ENCODE measurements at places on chromosomes 12 and 14. TPM values are rescaled to one million over a fixed set of nuclear protein-coding genes. Genes with fewer than 3 reads are reported as not detected.

- no peak for DNase-seq
Measured at GRCh38 chr14:22613106-22613695, 15.1 kb downstream of the ABHD4 start.

- no peak for DNase-seq
Measured at GRCh38 chr12:53989227-53990113, 4.5 kb downstream of the HOXC10 start.

- DNase-seq = no peak
Measured at GRCh38 chr14:40674502-40674901, 932.2 kb upstream of the LRFN5 start.

The OTUB2 gene
- 1.1 TPM for total RNA-seq

DNA sequence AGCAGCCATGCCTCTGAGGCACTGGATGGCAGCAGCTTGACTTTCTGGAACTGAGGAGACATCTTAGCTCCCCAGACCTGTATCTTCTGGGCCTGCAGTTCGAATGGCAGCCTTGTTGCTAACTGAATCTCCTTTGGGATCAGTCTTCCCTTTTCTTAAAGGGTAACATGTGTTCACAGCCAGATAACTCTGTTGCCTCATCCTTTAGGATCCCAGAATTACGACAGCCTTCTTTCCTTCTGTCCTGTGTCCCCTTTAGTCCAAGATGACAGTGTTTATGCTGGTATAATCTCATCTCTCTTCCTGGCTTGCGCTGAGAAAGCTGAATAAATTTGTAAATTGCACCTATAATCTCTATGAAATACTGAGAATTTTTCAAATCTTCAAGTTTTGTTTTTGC is 9.1 kb upstream of the ERC1 start:
- no peak for DNase-seq

DNA sequence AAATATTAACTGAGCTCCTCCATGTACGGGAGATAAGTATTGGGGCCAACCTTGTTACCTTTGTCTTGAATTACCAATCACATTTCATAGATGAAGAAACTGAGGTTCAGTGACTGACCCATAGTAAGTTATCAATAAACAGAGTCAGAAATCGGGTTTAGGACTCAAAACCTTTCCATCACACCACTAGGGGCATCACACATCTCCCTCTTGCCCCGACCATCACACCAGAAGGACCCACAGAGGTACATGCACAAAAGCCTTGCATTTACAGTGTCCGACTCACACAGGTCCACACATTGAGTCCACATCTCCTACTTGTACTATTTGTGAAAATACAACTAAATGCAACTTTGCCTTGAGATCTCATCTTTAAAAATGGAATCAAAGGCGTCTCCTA is 29.4 kb downstream of the KCNA5 start:
- DNase-seq = no peak

GRCh38 chr14:60679566-60680258 is 30.4 kb upstream of the SIX1 start:
- DNase-seq = no peak

The SSPN gene
- not detected for total RNA-seq

DNA sequence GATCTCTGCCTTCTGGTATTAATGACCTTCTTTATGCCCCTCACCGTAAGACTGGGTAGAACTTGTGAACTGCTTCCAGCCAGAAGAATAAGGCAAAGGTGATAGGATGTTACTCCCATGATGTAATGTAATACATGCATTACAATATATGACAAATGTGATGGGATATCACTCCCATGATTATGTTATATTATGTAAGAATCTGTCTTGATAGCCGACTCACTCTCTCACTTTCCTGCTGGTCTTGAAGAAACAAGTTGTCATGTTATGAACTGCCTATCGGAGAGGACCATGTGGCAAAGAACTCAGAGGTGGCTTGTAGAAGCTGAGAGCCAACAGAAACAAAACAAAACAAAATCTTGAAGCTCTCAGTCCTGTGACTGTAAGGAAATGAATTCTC is 30.6 kb upstream of the OSBPL8 start:
- no peak for DNase-seq

- no peak for DNase-seq
Measured at GRCh38 chr12:130625201-130625600, 90.9 kb downstream of the RIMBP2 start.

DNA sequence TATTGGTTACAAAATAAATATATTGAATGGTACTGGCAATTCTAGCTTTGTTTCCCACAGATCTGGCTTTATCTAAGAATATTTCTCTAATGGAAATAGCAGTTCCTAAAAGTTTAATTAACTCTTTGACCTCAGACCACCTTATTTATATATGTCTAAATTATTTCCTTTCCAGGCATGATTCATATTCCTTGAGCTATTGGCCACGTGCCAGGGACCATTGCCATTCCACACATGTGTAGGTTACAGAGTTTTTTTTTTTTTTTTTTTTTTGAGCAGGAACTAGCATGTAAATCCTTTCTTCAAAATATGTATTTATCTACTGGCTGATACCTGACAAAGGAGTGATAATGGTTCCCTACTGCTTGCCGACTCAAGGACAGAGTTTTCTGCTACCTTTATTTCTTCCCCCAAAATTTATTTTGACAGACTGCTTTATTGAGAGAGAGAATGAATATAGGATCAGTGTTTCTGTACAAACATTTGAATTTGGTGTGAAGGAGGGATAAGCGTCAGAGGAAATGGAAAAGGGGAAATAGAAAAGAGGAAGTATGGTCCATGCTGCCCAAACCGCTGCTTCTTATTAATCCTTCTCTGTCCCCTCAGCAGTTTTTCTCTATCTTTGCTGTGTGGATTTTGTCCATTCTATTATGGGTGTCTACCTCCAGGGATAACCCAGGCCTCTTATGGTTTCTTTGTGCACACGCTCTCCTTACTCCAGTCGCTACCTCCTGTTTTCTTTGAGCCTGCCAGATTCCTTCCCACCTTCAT is 36.4 kb downstream of the PDE3A start:
- no peak for DNase-seq

DNA sequence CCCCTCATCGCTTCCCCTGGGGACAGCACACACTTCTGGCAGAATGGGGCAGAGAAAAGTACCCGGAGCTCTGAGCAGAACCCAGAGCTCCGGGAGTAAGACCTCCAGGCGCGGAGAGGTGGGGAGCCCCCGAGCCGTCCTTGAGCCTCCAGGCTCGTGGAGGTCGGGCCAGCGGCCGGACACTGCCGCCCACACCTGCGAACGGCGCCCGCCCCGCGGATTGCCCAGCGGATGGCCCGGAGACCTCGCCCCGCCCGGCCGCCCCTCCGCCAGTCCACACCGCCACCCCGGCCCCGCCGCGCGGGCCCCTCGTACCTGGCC is 344 bp downstream of the SPTLC2 start:
- DNase-seq = no peak

The SIX6 gene
- not detected for total RNA-seq

The TPH2 gene
- total RNA-seq = not detected

The GPR162 gene
- total RNA-seq = 0.11 TPM

GRCh38 chr12:88856201-88856600 is 275.9 kb upstream of the KITLG start:
- no peak for DNase-seq

- no peak for DNase-seq
Measured at GRCh38 chr12:121217063-121217462, 7.1 kb downstream of the P2RX4 start.

The GLIPR1L2 gene
- total RNA-seq = not detected

DNA sequence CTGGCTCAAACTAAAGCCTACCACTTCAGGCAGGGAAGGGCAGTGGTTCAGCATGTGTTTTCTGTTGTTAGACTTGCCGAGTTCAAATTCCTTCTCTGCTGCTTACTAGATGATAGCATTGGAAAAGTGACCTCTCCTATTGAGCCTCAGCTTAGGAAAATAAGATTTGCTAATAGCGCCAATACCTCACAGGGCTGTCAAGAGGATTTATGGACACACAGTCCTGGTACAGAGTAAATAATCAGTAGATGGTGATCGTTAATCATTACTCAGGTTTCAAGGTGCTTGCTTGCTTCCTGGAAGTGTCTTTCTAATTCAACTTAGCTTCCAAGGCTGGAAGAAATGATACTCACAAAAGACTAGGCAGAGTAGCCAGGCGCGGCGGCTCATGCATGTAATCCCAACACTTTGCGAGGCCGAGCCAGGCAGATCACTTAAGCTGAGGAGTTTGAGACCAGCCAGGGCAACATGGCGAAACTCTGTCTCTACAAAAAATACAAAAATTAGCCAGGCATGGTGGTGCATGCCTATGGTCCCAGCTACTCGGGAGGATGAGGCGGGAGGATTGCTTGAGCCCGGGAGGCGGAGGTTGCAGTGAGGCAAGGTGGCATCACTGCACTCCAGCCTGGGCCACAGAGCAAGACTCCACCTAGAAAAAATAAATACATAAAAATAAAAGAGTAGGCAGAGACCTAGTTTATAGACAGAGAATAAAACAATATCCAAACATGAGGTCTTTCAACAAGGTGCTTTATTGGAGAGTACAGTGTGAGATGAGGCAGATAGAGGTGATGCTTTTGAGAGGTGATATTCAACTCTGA is 6.0 kb downstream of the PLA2G1B start:
- DNase-seq = no peak

GRCh38 chr14:69873877-69874780 is 5.1 kb upstream of the SMOC1 start:
- no peak for DNase-seq

DNA sequence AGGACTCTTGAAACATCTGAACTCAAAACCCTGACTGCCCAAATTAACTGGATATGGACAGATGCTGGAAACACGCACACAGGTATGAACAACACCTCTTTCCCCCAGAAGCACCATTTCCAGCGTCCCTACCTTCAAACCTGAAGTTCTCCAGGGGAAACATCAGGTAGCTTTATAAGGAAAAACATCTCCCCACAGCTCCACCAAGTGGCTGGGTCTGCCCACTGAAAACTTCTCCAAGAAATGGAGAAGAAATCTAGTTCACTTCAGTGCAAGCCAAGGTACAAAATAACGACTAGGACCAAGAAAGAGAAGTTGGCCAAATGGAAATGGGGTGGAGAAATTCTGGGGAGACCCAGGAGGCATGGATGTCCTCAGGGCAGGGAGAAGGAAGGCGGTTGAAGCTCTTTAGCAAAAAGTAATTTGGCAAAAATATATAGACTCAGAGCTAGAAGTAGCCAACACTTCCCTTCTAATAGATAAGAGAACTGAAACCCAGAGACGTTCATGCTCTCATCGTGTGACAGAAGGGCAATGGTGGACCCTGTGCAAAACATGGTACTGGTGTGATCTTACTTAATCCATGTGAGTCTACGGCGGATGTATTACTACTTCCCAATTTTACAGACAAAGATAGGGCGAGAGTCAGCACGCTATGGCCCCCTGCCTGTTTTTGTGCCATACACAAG is 10.5 kb upstream of the NUAK1 start:
- no peak for DNase-seq

The PTPRR gene
- not detected for total RNA-seq

The DTX1 gene
- 2.2 TPM for total RNA-seq

DNA sequence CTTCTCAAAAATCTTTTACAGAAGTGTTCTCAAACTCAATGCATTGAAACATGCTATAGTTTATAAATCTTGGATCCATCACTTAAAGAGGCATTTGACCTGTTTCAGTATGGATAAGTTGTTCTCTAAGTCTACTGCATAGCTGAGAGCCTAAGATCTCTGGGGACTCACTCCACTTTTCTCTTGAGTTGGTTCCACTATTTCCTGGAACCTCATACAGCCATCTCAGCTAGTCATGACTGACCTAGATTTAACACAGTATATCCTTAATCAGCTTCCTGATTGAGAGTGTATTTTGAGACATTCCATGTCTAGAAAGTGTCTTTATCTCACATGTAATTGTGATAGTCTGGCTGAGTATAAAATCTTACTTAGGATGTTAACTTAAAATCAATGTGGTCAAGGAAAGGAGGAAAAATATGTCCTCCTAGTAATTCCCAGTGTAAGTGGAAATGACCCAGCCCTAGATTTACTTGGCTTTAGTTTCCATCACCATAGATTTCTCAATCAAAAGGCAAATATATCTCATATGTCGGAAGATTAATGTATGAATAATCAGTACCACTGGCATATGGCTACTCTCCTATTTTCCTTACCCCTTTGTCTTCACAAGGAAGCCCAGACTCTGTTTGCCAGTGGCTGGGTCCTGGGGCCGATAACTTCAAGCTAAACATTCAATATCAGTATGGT is 61.9 kb downstream of the KICS2 start:
- no peak for DNase-seq

The GLS2 gene
- 2.3 TPM for total RNA-seq

GRCh38 chr12:127260999-127261398 is 1006.0 kb upstream of the TMEM132C start:
- no peak for DNase-seq

- no peak for DNase-seq
Measured at GRCh38 chr12:71782017-71782416, 27.4 kb downstream of the RAB21 start.

DNA sequence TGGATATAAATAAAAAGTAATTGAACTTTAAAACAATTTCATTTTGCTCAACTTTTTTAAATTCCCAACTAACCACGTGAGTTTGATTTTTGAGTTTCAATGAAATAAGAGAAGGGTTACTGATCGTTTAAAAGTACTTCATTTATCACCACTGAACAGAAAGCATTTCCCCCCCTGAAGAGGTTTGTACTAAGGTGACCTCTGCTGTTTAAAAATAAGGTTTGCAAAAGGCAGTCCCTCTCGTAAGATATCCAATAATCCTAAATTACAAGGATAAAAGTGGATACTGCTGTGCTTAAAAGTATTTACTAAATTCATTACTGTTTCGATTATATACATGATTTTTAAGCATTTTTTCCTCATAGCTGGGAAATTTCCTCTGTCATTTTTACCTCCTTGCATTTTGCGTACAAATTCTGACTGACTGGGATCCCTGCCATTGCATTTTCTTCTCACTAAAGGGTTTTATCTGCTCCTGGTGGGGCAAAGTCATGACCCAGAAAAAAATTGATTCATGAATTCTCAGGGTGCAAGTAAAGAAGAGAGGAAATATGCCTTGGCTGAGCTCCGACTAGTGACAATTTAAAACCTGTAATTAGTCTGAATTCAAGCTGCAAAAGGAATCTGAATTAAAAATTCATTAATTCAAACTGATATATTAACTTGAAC is 463.8 kb downstream of the PRKD1 start:
- no peak for DNase-seq

DNA sequence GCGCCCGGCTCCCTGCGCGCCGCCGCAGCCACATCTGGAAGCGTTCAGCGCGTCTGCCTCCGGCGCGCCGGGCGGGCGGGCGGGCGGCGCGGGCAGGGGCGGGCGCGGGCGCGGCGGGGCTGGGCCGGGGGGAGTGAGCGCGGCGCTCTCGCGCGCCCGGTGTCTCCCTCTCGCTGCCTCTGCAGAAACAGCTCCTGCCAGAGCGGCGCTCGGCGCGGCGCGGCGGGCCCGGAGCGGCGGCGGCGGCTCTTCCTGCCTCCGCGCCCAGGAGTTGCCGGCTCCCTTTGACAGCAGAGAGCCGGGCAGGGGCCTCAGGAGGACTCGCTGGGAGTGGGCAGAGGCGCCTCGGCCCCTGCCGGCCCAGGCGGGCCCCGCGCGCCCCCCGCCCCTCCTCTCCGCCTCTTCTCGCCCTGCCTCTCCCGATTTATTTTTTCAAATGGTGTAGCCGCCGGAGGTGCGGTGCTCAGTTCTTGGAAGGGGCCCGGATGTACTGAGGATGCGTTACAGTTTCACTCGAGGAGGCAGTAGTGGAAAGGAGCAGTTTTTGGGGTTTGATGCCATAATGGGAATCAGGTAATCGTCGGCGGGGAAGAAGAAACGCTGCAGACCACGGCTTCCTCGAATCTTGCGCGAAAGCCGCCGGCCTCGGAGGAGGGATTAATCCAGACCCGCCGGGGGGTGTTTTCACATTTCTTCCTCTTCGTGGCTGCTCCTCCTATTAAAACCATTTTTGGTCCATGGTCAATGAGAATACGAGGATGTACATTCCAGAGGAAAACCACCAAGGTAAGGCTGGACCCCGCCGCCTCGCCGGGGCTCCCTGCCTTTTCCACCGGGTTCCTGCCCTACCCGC is at the start of gene CACNA1C:
TSS of gene CACNA1C (plus strand) at position 162 of the 853 bp plus-strand sequence. CDS start at position 738, 576 bp downstream.
- DNase-seq = peak; percentile 55

The TEX52 gene
- total RNA-seq = not detected

The CAPZA3 gene
- total RNA-seq = not detected
